ENCODE measurements at places on chromosomes 6 and 20.

DNA sequence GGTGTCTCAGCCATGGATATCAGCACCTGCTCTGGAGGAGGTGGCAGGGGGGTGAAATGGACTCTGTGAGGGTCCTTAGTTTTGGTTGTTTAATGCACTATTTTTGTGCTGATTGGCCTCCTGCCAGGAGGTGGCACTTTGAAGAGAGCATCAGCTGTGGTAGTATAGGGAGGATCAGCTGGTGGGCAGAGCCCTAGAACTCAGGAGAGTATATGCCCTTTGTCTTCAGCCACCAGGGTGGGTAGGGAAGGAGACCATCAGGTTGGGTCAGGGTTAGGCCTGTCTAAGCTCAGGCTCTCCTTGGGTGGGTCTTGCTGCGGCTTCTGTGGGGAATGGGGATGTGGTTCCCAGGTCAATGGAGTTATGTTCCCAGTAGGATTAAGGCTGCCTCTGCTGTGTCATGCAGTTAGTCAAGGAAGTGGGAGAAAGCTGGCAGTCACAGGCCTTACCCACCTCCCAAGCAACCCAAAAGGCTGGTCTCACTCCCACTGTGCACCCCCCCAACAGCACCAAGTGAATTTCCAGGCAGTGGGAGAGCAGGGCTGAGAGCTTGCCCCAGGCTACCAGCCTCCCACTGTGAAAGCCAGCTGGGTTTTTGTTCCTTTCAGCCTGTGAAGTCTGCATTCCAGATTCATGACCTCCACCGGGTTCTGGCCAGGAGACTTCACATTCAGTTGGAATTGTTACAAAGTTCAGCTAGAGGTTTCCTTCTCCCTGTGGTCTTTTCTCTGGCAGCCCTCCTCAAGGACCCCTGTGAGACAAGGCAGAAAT, 5.7 kb upstream of the OSTM1 start:
- DNase-seq = no peak

GRCh38 chr6:31691078-31691463, 10.2 kb upstream of the LY6G5C start:
- DNase-seq = no peak

- no peak for DNase-seq
Observed at GRCh38 chr6:140202964-140203515, 828.6 kb upstream of the CITED2 start.

DNA sequence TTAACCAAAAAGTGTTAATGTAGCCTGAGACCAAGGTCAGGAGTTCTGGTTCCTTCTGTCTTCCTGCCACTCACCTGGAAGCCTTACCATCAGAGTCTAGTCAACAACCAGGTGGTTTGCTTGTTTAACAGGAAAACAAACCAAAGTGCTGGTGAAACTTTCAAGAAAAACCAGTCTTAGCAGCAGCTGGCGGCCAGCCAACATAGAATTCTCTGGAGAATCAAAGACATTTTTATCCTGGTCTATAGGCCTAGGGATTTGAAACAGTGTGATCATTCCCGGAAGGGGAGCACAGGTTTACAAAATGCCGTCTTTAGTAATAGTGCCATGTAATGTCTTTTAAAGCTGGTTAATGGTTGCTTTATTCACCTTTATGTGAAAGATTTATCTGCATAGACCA, 146.6 kb upstream of the AKIRIN2 start:
- DNase-seq = no peak

DNA sequence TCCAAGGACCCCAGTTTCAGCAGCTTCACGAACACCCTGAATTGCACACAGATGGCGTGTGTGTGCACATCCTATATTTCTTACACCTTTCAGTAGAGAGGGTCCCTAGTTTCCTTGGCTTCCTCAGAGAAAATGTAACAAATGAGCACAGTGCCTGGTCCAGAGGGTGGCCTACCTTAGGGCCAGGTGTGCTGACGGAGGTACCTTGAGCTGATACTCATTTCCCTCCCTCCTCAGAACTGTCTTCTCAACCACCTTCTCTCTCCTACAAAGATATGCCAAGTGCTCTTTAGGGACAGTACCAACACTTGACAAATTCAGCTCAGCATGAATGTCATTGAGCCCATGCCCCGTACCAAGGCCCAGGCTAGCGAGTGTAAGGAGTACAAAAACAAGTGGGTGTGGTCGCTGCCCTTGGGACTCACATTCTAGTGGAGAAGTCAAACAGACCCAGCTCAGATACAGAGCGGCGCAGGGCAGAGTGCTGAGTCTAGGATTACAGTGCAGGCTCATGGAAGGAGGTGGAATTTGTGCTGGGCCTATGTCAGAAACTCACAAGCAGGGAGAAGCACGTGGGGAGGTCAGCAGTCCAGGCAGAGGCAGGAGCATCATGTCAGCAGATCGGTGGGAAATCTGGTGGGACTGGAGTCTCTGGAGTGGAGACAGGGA, 9.6 kb upstream of the BPHL start:
- no peak for DNase-seq

- DNase-seq = no peak
Observed at GRCh38 chr6:5781966-5782556, 224.7 kb downstream of the NRN1 start.

GRCh38 chr6:21377356-21377755, 216.2 kb upstream of the SOX4 start:
- DNase-seq = no peak

- DNase-seq = no peak
Observed at GRCh38 chr6:22204153-22204552, 92.7 kb downstream of the PRL start.

GRCh38 chr6:107866606-107867301, 42.6 kb upstream of the SCML4 start:
- peak; percentile 8 for DNase-seq

DNA sequence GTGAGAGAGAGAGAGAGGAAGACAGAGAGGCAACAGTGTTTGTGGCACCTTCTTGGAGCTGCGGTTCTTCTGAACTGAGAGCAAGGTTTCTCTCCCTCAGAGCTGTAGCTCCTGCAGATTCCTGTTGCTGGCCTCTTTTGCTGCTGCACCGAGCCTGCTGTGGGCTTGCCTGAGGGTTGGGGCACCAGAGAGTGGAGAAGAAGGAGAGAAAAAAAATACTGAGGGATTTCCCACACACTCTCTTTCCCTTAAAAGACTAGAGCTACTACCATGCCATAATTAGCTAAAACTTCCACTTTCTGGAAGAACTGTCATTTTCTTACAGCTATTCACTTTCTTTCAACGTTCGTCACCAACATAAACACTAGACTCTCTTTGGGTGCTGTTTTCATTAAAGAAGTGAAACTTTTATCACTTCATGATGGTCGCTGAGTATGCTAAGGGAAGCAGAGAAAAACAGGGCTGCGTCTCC, 18.2 kb upstream of the ECI2 start:
- DNase-seq = no peak

DNA sequence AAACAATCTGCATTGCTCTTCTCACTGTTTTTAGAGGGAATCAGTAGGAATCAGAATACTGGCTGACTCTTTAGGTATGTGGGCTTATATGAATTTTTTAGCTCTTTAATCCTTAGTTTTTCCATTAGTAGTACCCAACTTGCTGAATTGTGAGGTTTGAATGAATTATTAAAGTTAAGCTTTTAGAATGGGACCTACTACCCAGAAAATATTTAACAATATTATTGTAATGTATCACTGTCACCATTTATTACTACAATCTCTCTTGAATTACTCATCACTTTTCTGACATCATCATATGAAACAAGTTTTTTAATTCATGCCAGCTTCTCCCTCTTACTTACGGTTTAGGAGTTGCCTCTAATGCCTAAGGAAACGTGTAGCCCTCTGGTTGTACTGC, 212.7 kb downstream of the BCKDHB start:
- no peak for DNase-seq

- DNase-seq = no peak
Observed at GRCh38 chr20:34874094-34874654, 1.5 kb upstream of the GGT7 start.
